ENCODE measurements at places on chromosomes 11 and 22.

DNA sequence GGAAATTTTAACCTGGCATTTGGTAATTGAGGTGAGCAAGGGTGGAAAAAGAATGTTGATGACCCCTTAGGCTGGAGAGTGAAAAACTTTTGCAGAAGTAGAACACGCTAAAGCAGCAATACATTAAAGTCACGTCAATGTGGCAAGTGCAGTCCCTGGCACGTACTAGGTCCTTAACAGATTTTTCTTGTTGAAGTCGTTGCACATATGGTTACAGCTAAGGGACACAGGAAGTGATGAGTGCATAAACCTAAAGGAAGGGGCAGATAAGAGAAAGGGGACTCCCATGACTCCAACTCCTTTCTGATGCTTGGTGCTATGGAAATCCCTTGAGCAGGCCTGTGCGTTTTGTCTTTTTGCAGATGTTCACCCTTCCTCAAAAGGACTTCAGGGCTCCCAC lies 1.2 kb downstream of the ACCS start:
- peak; percentile 68 for DNase-seq

DNA sequence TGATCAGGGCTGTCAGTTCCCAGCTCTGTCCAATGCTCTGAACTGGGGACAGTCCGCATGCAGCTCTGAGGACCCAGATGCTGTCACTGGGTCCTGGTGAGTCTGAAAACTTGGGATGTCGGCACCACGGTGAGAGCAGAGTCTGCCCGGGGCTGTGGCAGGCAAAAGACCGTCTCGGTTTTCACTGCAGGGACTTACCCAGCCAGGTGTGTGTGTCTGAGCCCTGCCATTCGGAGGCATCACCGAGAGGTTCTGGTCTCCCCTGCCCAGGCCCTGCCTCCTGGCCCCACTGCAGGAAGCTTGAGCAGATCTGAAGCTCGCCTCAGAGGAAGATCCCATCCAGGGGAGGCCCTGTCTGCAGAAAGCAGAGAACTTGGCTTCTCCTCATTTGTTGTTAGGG lies 5.2 kb downstream of the TP53AIP1 start:
- DNase-seq = no peak

DNA sequence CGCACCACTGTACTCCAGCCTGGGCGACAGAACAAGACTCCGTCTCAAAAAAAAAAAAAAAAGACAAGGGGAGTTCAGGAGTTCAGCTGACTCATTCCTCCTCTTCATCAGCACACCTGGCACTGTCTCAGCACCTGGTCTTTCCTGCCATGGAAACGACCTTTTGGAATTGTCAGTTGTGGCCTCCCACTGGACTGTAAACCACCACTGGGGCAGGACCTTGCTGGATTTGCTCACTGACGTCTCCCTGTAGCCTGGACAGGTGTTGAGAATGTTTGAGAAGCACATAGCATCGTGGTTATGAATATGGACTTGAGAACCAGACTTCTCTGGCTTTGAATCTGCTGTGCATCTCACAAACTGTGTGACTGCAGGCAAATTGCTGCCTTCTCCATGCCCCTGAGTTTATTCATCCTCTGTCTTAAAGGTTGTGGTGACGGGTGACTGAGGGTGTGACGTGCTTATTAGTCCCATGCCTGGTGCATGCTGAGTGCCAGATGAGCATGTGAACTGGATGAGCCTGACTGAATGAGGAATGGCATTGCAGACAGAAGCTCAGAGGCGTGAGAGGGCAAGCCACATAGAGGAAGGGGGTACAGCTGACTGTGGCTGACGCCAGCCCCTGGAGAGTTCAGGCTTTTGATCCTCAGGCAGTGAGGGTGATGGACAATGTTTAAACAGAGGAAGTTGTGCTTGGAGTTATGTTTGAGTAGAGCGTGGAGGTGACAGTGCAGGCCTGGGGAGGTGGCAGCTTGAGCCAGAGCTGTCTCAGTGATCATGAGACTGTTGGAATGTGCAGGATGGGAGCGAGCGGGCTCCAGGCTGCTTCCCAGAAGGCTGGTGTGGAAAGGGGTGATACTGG lies 12.7 kb downstream of the TOM1 start:
- DNase-seq = peak; percentile 8

- peak; percentile 18 for DNase-seq
Observed at GRCh38 chr11:65773784-65774411, 6.9 kb downstream of the AP5B1 start.
